ENCODE measurements at places on chromosomes 5 and 9. TPM values are rescaled to one million over a fixed set of nuclear protein-coding genes. Genes with fewer than 3 reads are reported as not detected.

The PCSK5 gene
- total RNA-seq: 3.7 TPM

GRCh38 chr9:117523531-117524153 is 108.8 kb upstream of the ASTN2 start:
- H3K27me3 ChIP-seq: no peaks in the 10 kb centered on the region
- H3K4me3 ChIP-seq: no peak overlapping the region
- H3K4me1 ChIP-seq: no peaks in the 10 kb centered on the region
- no peak overlapping the region for H3K27ac ChIP-seq

- no peaks in the 10 kb centered on the region for H3K4me1 ChIP-seq
- no peaks in the 10 kb centered on the region for H3K36me3 ChIP-seq
- no peak overlapping the region for H3K4me3 ChIP-seq
- no peak overlapping the region for H3K27ac ChIP-seq
Measured at GRCh38 chr5:14129123-14129522, 14.0 kb upstream of the TRIO start.

GRCh38 chr5:146450002-146450401 is 2.9 kb downstream of the TCERG1 start:
- peaks cover 8% of the 10 kb centered on the region for H3K36me3 ChIP-seq
- peaks cover 53% of the 10 kb centered on the region for H3K4me1 ChIP-seq
- no peaks in the 10 kb centered on the region for H3K27me3 ChIP-seq

- no peaks in the 10 kb centered on the region for H3K4me1 ChIP-seq
- H3K27me3 ChIP-seq: no peaks in the 10 kb centered on the region
- no peak overlapping the region for H3K4me3 ChIP-seq
Measured at GRCh38 chr9:35771943-35772342, 17.9 kb upstream of the MSMP start.

The GRIN1 gene
- total RNA-seq: 0.38 TPM

- no peaks in the 10 kb centered on the region for H3K27me3 ChIP-seq
- H3K27ac ChIP-seq: no peak overlapping the region
- no peaks in the 10 kb centered on the region for H3K4me1 ChIP-seq
- no peak for DNase-seq
- no peaks in the 10 kb centered on the region for H3K36me3 ChIP-seq
Measured at GRCh38 chr5:179373101-179373934, 28.1 kb upstream of the ADAMTS2 start.

The SPINK13 gene
- not detected for total RNA-seq

DNA sequence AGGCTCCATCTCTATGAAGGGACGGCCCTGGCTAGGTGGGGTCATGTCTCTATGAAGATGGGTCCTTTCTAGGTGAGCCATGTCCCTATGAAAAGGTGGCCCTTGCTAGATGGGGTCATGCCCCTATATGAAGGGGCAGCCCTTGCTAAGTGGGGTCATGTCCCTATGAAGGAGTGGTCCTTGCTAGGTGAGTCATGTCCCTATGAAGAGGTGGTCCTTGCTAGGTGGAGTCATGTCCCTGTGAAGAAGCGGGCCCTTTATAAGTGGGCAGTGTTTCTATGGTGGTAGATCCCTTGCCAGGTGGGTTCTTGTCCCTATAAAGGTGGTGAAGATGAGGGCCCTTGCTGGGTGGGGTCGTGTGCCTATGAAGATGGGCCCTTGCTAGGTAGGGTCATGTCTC is 283.0 kb upstream of the IRX2 start:
- H3K4me3 ChIP-seq: no peak overlapping the region
- H3K4me1 ChIP-seq: no peaks in the 10 kb centered on the region
- H3K36me3 ChIP-seq: no peaks in the 10 kb centered on the region
- H3K27me3 ChIP-seq: no peaks in the 10 kb centered on the region

DNA sequence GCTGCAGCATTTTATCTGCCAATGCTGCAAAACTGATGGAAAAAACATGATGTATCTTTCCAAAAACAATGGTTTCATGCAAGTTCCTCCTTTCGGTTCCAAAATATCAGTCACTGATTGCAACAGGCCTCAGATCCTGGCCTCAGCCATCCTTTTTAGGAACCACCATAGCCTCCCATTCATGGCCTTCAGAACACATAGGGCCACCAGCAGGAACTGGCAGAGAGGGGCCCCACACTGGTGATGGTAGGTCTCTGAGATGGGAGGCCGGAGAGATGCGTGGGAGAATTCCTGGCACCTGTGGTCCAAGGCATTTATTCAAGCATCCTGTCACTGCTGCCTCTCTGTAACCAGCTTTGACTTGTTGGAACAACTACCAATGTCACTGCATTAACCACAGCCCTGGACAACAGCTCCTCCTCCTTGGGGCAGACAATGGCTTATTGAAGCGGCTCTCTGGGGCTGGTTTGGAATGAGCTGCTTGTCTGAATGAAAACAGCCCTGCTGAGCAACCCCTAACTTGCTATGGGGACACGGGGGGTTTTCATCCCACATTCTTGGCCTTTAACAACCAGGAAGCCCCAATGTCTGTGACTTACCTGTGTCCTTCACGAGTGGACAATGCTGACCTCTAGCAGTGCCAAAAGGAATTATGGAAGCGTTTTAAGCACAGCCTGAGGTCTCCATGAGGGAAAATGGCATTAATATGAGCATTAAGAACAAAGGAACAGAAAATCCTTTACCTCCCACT is 108.1 kb downstream of the LHFPL2 start:
- no peaks in the 10 kb centered on the region for H3K36me3 ChIP-seq
- no peaks in the 10 kb centered on the region for H3K4me1 ChIP-seq
- no peak overlapping the region for H3K27ac ChIP-seq
- no peak for DNase-seq

- peak; percentile 86 for DNase-seq
- H3K4me1 ChIP-seq: peaks cover 49% of the 10 kb centered on the region
- H3K4me3 ChIP-seq: peak overlapping the region; percentile 83
- no peaks in the 10 kb centered on the region for H3K27me3 ChIP-seq
- peaks cover 4% of the 10 kb centered on the region for H3K36me3 ChIP-seq
Measured at GRCh38 chr9:72526901-72527800, 5.7 kb downstream of the TMC1 start.

The GALNT10 gene
- 41.7 TPM for total RNA-seq
